ENCODE measurements at places on chromosomes 2 and 18. TPM values are rescaled to one million over a fixed set of nuclear protein-coding genes. Genes with fewer than 3 reads are reported as not detected.

- no peak for DNase-seq
Observed at GRCh38 chr2:12624905-12625598, 91.7 kb upstream of the TRIB2 start.

GRCh38 chr18:46163091-46163490 is 58.9 kb downstream of the HAUS1 start:
- DNase-seq = no peak

The PROC gene
- under 0.01 TPM for total RNA-seq

DNA sequence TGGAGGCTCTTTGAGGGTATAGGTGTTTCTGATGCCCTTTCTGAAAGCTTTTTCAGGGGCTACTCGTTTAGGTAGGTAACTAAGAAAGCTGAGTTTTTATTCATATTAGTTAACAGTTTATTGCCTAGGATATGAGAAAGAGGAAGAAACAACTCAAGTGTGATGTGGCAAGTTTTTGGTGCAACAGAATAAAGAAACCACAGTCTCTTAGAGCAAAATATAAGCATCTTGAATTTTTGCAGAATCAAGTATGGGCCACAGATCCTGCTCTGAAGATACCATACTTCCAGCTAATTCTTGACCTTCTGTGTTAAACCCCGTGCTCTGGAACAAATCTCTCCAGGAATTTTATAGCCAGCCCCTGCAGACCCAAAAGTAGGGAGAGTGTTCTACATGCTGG is 147.7 kb upstream of the SLC1A4 start:
- DNase-seq = no peak

The PLGLB2 gene
- total RNA-seq = 1.2 TPM

DNA sequence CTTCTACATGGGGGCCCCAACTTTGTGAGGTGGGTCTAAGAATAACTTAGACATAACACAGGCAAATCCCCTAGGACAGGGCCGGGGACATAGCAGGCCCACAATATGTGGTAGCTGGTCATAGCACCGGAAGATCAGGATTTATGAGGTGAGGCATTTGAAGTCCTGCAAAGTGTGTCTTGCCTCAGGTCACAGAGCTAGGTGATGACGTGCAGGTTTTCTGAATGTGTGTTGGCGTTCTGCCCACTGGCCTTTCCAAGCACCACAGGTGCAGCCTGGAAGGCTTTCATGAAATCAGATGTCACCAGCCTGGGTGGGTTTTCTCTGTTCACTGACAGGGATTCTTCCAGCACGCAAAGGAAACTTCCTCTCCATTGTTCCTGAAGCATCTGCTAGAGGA is 119.1 kb downstream of the LRATD1 start:
- DNase-seq = no peak

- DNase-seq = no peak
Observed at GRCh38 chr18:75208836-75209128, 157 bp downstream of the PTGR3 start.

DNA sequence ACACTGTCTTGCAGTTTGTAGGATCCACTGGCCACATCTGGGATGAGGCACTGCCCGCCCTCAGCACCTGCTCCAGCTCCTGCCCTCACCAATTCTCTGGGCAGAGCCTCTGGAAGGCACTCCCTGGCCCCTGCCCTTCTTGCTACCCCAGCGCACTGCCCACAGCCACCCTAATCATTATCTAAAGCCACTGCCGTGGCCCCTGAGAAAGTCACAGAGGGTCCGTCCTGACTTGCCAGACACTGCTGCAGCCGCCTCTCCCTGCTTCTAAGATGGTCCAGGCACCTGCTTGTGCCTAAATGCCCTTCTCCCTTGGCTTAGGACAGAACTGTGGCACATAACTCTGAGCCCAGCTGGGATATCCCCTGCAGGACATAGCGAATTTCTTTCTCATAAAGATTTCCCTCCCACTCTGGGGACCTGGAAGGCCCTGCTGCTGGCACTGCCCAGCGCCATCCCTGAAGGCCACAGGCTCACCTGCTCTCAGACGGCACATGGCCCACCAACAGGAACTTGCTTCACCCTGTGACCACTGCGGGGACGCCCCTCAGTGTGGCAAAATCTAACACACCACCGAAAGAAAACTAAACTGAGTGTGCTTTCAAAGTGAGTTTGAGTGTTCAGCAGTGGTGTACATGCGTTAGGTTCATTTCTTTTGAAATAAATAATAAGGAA is 244.9 kb downstream of the HDAC4 start:
- no peak for DNase-seq

DNA sequence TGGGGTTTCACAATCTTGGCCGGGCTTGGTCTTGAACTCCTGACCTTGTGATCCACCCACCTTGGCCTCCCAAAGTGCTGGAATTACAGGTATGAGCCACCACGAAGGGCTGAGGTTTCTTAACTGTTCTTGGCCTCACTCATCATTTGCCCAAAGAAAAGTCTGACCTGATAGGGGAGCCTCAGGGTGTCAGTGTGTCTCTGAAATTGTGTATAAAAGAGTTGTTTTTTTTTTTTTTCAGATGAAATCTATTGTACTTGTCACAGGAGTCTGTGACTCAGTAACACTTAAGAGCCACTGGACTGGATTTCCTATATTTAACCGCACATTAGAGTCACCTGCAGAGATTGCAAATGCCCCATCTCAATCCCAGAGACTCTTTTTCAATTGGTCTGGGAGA is 16.9 kb downstream of the PMAIP1 start:
- no peak for DNase-seq

DNA sequence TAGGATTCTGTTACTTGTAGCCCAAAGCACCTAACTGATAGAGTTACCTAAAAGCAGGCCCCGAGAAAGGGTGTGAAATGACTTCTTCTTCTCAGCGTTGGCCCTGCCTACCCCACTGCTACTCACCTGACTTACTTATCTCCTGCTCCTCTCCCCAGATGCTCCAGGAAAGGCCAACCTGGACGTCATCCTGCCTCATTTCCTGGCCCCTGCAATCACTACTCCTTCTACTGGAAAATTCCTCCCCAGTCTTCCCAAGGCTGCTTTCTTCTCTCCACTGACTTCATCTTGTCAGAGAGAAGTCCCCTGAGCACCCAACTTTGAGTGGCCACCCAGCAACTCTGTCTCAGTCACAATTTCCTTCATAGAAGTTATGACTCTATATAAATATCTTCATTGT is 63.4 kb upstream of the KLF7 start:
- DNase-seq = peak; percentile 69

DNA sequence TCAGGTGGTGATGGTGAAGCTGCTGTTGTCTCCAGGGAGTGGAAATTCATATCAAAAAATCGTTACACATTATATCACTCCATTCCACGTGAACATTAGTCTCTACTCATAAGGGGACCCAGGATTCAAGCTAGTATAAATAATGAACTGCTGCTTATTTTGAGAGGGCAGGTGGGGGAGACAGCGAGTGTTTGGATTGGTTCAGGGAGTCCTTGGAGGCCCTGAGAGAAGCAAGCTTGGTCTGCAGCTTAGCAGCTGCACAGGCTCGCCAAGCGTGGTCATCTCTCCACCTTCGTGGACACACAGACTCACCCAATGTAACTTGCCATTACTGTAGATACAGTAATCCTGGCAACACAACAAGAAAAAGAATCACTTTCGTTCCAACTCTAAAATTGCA is 177.6 kb downstream of the ZNF521 start:
- DNase-seq = no peak

DNA sequence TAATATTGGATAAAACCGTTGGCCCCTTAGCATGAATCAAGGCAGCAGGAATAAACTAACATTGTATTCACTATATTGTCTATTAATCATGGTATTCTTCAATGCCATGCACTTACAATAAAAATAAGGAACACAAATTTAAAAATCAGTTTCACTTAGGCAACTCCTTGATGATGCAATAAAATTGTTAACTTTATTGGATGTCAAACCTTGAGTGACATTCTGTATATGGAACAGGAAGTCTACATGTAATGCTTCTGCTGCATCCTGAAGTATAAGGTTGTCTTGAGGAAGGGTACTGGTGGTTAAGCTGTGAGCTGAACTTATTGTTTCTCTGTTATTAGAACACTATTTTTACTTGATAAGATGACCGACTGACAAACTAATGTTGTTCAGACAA is 605.5 kb downstream of the SATB2 start:
- DNase-seq = no peak

DNA sequence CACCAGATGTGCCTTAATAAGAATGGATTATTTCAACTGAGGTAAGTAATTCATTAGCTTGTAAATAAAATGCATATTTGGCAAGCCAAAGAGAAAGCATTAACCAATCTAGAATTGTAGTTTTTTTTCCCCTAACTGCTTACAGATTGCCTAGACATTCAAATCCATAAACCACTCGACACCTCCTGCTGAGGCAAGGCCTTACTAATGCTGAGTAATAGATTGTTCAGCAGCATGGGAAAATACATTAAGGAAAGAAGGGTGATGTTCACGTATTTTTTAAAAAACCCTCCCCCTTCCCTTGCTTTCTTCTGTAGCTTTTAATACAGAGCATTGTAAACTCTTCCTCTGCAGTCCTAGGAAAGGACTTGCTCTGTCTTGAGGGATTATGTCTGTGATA is 17.0 kb upstream of the LINC00305 start:
- no peak for DNase-seq

The NCOA1 gene
- 5.0 TPM for total RNA-seq

- DNase-seq = no peak
Observed at GRCh38 chr2:156229724-156230362, 102.7 kb downstream of the NR4A2 start.

DNA sequence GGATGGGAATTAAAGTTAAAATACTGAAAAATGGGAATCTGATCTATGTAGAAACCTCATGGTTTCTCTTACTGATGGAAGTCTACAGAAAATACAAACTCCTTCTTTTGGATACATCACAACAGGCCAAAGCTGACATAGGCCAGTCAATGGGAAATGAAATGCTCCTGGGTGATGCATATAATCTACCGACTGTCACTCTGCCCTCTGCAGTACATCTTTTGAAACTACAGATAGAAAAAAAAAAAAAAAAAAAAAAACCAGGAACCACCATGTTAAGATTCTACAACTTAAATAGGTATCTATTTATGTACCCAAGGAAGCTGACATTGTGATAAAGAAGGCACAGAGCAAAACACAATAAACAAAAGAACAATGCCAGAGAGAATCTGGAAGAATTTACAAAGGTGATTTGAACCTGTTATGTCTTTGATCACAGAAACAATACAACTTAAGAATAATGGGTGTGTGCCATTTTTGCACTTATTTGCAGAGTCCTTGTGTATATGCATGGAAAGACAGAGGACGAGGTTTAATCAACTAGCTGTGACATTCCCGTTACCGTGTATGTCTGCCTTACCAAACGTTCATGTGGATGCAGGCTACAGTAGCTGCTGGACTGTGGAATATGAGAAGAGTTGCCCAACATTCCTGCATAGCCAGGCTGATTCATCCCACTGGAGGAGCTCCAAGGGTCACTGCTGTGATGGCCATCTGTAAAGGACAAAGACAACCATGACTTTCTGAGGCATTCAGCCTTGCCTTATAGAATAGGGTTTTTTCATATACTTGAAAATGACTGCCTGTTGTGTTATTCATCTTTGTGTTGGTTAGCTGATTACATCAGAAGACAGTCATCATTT is 312.7 kb downstream of the TCF4 start:
- peak; percentile 52 for DNase-seq

- DNase-seq = no peak
Observed at GRCh38 chr18:48806551-48807261, 144.1 kb downstream of the SMAD7 start.

DNA sequence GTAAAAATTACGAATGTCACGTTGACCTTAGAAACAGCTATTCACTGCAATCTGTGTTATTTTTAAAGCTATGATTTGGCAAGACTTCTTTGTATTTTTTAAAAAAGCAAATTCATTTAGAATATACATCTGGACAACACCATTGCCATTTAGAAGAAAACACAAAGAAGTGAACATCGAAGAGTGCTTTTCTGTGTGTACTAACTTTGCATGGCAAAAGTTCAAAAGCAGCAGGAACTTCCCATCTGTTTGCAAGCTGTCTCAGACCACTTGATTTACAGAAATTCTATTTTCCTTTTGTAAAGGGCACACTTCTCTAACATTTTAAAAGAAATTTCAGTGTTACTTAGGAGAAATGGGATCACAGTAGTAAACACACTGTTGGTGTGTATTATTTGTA is 145.9 kb downstream of the CALCRL start:
- DNase-seq = peak; percentile 74

DNA sequence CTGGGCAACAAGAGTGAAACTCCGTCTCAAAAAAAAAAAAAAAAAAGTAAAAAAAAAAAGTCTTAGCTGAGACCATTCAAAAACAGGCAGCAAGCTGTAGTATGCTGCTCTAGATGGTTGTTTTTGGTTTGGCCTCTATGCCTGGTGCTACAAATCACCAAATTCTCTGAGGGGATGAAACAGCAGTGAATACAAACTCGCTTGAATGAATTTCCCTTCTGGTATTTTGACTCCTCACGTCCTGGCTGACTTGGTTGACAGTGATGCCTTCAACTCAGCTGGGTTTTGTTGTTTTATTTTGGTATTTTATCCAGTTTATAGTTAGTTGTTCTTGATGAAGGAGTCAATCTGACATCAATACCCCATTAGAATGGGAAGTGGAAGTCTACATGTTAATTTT is 3.3 kb upstream of the TCF7L1 start:
- DNase-seq = no peak

The LYG2 gene
- total RNA-seq = not detected

DNA sequence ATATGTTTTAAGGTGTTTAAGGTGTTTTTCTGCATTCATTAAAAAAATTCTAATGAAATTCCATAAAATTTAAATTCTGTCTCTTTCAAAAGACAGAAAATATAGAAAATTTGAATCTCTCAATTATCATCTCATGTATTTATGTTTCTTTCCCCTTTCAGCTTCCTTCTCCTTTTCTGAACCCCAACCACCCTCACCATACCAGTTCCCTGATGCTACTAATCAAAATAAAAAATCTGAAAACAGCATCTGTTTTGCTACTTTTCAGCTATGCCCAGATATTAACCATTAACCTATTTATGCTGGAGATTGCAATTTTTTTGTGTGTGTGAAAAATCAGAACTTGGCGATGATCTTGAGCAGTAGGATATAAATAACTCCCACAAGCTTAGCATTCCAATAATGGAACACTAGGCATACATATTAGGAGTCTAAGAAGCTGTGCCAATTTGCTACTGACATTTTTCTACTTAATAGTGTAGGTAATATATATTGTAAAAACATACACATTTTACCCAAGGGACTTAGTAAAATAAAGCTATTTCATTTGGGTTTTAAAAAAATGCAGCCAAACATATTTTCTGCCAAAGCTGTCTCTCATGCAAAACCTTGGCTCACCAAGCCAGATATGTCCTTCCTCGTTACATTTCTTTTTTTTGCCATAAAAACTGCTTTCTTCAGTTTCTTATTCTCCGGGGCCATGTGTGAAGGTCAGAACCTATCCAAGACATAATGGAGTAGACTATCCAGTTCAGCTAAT is 32.6 kb upstream of the AGPS start:
- DNase-seq = no peak

The DQX1 gene
- not detected for total RNA-seq

- DNase-seq = peak; percentile 89
Observed at GRCh38 chr2:33437297-33437696, 39.2 kb upstream of the RASGRP3 start.

GRCh38 chr2:21461754-21462240 is 338.0 kb downstream of the TDRD15 start:
- no peak for DNase-seq

The FARSB gene
- total RNA-seq = 8.1 TPM

The TUBA3E gene
- not detected for total RNA-seq
